ENCODE measurements at places on chromosomes 3 and 15. TPM values are rescaled to one million over a fixed set of nuclear protein-coding genes. Genes with fewer than 3 reads are reported as not detected.

DNA sequence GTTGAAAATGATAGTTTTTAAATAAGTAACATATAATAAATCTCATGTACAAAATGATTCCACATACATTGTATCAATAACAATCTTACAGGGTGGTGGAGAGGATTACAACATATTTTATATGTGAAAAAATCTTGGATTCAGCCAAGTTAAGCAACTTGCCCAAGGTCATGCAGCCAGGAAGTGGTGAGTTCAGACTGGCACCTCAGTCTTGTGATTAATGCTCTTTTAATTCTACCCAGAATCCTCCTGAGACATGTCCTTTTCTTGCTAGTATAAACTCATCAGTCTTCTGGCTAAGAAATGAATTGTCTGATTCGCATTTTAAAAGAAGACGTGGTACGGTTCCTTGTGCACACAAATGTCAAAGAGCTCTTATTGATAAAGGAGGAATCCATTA lies 4.5 kb upstream of the MYRIP start:
- DNase-seq: no peak
- H3K27me3 ChIP-seq: peaks cover 28% of the 10 kb centered on the region
- no peak overlapping the region for H3K27ac ChIP-seq
- H3K36me3 ChIP-seq: no peaks in the 10 kb centered on the region
- peaks cover 1% of the 10 kb centered on the region for H3K4me1 ChIP-seq

DNA sequence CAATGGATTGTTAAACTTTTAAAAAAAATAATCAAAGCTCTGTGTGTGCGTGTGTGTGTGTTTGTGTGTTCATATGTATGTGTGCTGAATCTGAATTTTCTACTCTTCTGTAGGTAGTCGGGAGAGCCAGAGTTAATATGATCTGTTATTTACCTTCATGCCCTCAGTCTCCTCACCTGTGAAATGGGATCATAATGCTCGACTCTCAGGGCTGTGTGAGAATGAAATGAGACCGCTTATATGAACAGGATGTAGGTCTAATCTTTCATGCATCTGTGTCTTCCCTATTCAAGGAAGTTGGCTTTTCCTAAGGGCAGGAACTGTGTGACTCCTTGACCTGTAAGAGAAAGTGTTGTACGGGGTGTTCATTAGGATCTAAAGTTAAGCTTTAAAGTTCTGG lies 182.2 kb downstream of the RPLP1 start:
- no peak overlapping the region for H3K4me3 ChIP-seq
- DNase-seq: no peak

DNA sequence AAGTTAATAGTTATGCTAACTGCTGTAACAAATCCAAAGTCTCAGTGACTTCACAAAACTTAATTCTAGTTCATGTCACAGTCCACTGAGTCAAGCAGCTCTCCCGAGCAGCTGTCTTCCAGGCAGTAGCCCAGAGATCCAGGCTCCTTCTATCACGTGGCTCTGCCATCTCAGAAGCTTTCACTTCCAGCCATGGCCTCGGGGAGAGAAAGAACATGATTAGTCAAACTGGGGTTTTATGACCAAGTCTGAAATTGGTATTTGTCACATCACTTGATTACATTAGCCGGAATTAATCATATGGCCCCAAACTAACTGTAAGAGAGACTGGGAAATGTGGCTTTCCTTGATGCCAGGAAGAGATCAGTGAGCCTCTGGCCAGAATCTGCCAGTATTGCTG lies 70.2 kb upstream of the DGKG start:
- H3K4me3 ChIP-seq: no peak overlapping the region
- no peaks in the 10 kb centered on the region for H3K36me3 ChIP-seq
- no peak overlapping the region for H3K27ac ChIP-seq
- no peaks in the 10 kb centered on the region for H3K27me3 ChIP-seq
- H3K4me1 ChIP-seq: no peaks in the 10 kb centered on the region

DNA sequence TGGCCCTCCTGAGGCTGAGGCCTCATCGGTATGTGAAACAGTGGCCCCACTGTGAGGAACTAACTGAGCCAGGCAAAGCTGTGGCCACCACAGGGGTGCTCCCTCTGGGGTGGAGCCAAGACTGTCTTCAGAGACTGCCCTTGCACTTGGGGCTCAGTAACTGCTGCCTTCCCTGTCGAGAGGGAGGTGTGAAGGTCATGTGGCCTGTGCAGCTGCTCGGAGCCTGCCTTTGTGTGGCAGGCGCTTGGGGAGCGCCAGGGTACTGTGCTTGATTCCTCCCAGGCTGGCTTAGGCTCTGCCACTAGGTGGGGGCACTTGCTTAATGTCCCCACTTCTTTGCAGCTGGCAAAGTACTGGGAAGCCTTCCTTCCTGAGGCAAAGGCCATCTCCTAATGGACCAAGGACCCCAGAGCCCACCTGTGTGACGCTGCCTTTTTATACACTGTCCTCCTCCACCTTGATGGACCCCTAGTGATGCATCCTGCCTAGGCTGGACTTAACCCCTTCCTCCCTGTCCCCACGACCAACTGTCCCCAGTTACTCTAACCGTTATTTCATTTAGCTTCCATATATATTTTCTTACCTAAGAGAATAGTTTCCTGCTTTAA lies 14.2 kb upstream of the SNX22 start:
- peaks cover 56% of the 10 kb centered on the region for H3K36me3 ChIP-seq
- H3K27me3 ChIP-seq: no peaks in the 10 kb centered on the region
- H3K4me3 ChIP-seq: no peak overlapping the region
- H3K4me1 ChIP-seq: no peaks in the 10 kb centered on the region
- no peak for DNase-seq
- H3K27ac ChIP-seq: no peak overlapping the region

- H3K4me3 ChIP-seq: no peak overlapping the region
- peaks cover 13% of the 10 kb centered on the region for H3K4me1 ChIP-seq
- DNase-seq: no peak
- H3K27me3 ChIP-seq: no peaks in the 10 kb centered on the region
- no peak overlapping the region for H3K27ac ChIP-seq
- H3K36me3 ChIP-seq: no peaks in the 10 kb centered on the region
These were observed 83.5 kb upstream of the LIPC start for GRCh38 chr15:58348095-58348812.

FILIP1L gene
- 6.6 TPM for total RNA-seq

- H3K4me1 ChIP-seq: no peaks in the 10 kb centered on the region
- DNase-seq: no peak
- H3K27ac ChIP-seq: no peak overlapping the region
- H3K4me3 ChIP-seq: no peak overlapping the region
These were observed 152.3 kb upstream of the STAC start for GRCh38 chr3:36227980-36228379.

- no peak overlapping the region for H3K27ac ChIP-seq
- no peaks in the 10 kb centered on the region for H3K4me1 ChIP-seq
- H3K36me3 ChIP-seq: no peaks in the 10 kb centered on the region
- H3K27me3 ChIP-seq: no peaks in the 10 kb centered on the region
- no peak overlapping the region for H3K4me3 ChIP-seq
These were observed 34.4 kb downstream of the SYNM start for GRCh38 chr15:99139276-99139675.

DPPA4 gene
- 13.6 TPM for total RNA-seq

DNA sequence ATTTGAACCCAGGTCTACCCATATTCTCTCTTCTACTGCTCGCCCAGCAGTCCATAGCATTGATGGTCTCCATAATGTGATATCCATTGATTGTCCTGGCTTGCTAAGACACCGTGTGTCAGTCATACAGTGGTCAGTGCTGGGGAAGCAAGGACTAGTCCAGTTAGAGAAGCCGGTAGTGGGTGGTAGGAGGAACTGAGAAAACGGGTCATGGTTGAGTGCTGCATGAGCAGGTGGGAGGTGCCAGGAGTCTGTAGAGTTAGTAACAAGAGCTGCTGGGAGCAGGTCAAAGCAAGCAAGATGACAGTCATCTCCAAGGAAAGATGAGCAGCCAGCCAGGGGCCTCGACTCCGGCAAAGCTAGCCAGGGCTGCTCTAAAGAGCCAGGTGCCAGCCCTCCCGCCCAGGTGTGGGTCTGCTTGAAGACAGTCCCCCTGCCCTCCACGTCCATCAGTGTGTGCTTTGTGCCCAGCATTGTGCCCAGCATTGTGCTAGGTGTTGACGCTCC lies 29.5 kb upstream of the USP3 start:
- H3K4me1 ChIP-seq: peaks cover 29% of the 10 kb centered on the region
- no peaks in the 10 kb centered on the region for H3K27me3 ChIP-seq
- DNase-seq: no peak
- H3K36me3 ChIP-seq: no peaks in the 10 kb centered on the region

NR1I2 gene
- total RNA-seq: 0.14 TPM

DNA sequence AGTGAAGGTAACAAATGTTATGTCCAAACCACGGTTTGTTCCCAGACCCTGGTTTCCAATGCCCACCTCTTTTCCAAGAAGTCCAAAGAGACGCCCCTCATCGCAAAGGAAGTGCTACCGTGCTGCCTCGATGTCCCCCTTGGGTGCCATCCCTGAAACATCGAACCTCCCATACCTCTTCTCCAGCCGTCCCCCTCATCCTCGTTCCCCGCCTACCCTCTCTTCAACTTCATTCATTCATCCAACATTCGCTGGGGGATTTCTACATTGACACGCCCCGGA lies 467 bp downstream of the TIPIN start:
- H3K4me3 ChIP-seq: peak overlapping the region; percentile 66
- no peaks in the 10 kb centered on the region for H3K27me3 ChIP-seq

DNA sequence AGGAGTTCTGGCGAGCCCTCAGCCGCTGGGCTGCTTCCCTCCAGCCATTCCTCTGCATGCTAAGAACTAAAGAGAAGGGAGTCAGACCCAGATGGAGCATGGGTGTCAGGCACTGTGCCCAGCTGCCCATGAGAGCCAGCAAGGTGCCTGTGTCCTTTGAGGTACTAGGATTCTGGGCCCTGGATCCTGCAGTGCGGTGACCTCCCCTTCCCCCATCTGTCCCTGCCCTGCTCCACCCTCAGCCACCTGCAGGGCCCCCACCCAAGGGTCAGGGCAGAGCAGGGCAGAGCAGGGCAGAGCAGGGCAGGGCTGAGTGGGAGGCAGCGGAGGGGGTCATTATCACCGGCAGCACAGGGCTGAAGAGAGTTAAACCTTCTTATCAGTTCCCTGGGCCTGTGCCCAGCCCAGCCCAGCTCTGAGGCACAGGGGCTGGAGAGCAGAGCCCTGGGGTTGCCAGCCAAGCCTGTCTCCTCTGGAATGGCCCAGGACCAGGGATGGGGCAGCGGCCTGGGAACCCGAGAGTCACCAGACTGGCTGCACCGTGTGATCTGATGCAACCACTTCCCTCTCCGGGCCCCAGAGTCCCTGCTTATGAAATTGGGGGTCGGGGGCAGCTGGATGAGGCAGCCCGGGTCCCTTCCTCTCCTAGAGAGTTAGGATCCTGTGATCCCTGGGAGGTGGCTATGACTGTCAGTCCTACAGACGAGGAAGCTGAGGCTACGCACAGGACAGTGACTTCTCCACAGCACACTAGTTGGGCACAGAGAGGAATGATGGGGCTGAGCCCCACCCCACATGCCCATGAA lies 17.3 kb downstream of the ZDHHC19 start:
- no peaks in the 10 kb centered on the region for H3K36me3 ChIP-seq
- peaks cover 53% of the 10 kb centered on the region for H3K4me1 ChIP-seq
- H3K4me3 ChIP-seq: no peak overlapping the region
- no peak overlapping the region for H3K27ac ChIP-seq

GRCh38 chr3:6229778-6230410 lies 631.0 kb upstream of the GRM7 start:
- no peaks in the 10 kb centered on the region for H3K36me3 ChIP-seq
- no peak overlapping the region for H3K4me3 ChIP-seq
- H3K4me1 ChIP-seq: no peaks in the 10 kb centered on the region

NAALADL2 gene
- total RNA-seq: 4.9 TPM

GRCh38 chr3:151562891-151563290 lies 102.0 kb upstream of the IGSF10 start:
- no peaks in the 10 kb centered on the region for H3K4me1 ChIP-seq
- no peak overlapping the region for H3K27ac ChIP-seq
- H3K27me3 ChIP-seq: no peaks in the 10 kb centered on the region

- H3K4me1 ChIP-seq: peaks cover 21% of the 10 kb centered on the region
- no peak for DNase-seq
These were observed 2.6 kb downstream of the APBA2 start for GRCh38 chr15:28888302-28888894.

DNA sequence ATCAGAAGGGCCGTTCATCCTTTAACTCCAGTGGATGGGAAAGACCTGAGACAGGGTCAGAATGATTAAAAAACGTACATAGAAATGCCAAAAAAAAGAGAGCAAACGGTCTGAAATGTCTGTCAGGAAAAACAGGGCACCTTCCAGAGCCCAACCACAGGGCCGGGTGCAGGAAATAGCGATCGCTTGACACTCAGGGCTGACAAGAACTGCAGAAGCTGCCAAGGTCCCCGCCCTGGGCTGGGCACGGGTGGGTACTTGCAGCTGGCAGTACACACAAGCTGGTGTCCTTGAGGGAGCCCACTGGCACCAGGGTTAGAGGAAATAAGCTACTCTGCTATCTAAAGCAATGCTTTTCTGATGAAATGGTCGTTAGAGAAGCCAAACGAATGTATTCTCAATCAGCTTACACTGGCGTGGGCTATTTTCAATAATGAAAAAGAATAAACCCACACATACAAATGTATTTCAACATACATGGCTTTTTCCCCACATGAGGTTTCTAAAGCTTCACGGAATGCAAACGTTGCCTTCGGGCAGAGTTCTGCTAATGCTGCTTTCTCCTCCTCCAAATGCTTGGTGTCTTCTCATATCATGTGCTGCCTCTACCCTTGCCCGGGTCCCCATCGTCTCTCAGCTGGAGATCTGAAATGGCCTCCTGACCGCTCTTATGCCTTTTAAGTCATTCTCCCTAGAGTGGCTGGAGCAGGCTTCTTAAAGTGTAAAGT lies 15.6 kb downstream of the FRMD4B start:
- DNase-seq: no peak
- H3K36me3 ChIP-seq: no peaks in the 10 kb centered on the region
- no peaks in the 10 kb centered on the region for H3K27me3 ChIP-seq
- peaks cover 19% of the 10 kb centered on the region for H3K4me1 ChIP-seq
- peak overlapping the region; percentile 82 for H3K27ac ChIP-seq

DNA sequence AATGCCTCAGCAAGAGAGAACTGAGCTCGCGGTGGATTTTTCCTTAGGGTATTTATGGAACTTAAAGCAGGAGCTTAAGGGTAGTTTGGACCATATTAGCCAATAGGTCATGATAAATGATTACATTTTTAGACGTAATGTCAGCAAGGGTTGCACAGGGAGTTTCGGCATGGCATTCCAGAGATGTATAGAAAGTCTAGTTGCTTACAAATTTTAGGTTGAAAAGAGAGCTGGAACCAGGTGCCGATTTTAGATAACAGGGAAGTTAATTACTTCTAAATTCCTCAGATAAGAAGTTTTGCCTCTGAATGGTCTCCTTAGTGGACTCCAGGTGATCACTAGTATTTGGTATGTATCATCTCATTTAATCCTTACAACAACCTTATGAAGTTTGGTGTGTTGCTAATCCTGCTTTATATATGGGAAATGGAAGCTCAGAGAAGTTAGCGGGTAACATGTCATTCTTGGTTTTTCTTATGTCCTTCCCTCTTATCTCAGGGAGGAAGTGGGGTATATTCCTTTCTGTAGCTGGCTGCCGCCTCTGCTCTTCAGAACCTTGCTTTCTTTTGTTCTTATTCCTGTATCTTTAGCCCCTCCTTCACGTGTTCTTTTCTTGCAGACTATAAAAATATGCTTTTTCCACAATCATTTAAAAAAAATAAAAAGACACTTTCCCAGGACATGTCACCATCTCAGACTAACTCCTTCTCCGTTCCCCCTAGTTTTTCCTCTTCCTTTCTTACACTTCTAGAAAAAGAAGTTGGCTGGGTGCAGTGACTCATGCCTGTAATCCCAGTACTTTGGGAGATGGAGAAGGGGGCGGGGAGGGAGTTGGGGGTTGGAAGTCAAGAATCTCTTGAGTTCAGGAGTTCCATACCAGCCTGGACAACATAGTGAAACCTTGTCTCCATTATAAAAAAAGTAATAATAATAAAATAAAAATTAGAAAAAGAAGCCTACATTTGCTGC lies 25.7 kb downstream of the IQGAP1 start:
- H3K4me3 ChIP-seq: no peak overlapping the region
- H3K4me1 ChIP-seq: peaks cover 25% of the 10 kb centered on the region
- peak overlapping the region; percentile 60 for H3K27ac ChIP-seq
- DNase-seq: no peak
